ENCODE measurements at places on chromosomes 3 and 15. TPM values are rescaled to one million over a fixed set of nuclear protein-coding genes. Genes with fewer than 3 reads are reported as not detected.

AP3B2 gene
- 19.2 TPM for total RNA-seq

GNAT1 gene
- not detected for total RNA-seq

SPTBN5 gene
- total RNA-seq, result 1.1 TPM

IQCB1 gene
- 31.8 TPM for total RNA-seq

PRC1 gene
- 102 TPM for total RNA-seq

RTP3 gene
- not detected for total RNA-seq
